DMS79 (cell line): ENCODE measurements at places on chromosomes 1 and 21.
A peak's percentile ranks its signal among the peaks of the same experiment; 100 is the strongest.

- no peak for DNase-seq
These were observed 9.4 kb downstream of the NPHP4 start for GRCh38 chr1:5982868-5983267.

DNA sequence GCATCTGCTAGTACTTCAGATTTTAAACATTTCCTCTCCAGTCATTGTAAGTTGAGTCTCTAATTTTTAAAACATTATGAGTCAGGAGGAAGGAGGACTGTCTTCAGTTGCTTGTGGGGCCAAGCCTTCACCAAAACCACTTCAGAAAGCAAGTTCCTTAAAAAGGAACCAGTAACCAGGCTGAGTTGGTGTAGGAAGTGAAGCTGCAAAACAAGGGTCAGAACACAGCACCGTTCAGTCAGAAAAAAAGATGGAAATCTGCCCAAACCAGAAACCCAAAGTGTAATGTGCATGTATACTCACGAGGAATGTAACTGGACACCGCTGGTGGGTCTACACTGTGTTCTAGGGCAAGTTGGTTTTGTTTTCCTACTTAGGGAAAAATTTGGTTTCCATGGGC is 402.1 kb downstream of the SETD4 start:
- DNase-seq = peak; percentile 31

GRCh38 chr1:9852004-9852403 is 28.2 kb upstream of the CLSTN1 start:
- no peak for DNase-seq

DNA sequence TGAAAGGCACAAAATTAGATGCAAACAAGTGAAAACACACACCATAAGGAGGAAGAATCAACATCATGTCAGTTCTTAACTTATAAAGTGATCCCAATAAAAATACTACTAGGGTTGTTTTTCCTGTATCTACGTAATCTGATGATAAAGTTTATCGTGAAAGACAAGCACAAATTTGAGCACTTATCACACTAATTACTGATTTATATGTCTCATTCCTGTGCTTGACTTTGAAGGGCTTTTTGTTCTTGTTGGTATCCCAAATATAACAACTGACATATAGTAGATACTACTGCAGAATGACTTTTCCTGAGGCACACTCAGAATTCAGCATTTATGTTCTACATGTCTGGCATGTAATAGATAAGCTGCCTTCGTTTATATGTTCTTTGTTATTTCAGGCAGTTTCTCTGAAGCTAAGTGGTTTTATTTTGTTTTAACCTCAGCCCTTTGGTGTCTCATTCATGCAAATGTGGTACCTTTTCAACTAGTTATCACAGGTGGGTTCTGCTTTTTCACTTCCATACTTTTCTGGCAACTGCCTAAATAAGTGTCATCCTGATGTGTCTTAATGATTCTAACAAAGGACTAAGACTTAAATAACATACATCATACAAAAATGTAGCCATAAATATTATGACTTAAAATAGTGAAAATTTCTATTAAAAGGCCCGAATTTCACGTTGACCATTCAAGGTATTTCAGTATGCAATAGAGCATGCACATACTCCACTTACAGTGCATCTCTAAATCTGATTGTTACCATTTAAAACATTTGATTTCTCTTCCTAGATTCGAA is 73.2 kb downstream of the LRRC8C start:
- no peak for DNase-seq

DNA sequence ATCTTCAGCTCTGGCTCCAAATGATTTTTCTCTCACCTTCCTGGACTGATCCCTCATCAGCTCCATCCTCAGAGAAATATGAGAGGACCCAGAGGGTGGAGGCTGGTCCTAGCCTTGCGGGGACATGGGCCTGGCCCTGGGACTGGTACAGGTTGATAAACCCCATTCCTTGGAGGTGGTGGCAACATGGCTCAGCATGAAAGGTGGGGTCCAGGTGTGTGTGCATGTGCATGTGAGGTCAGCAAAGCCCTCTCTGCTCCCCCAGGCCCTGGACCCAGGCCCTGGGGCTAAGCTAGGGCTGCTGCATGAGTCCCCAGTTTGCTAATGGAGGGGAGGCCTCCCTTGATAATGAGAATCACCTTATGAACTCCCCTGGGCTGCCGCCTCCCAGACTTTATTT is 363.1 kb downstream of the MATN1 start:
- DNase-seq = no peak

DNA sequence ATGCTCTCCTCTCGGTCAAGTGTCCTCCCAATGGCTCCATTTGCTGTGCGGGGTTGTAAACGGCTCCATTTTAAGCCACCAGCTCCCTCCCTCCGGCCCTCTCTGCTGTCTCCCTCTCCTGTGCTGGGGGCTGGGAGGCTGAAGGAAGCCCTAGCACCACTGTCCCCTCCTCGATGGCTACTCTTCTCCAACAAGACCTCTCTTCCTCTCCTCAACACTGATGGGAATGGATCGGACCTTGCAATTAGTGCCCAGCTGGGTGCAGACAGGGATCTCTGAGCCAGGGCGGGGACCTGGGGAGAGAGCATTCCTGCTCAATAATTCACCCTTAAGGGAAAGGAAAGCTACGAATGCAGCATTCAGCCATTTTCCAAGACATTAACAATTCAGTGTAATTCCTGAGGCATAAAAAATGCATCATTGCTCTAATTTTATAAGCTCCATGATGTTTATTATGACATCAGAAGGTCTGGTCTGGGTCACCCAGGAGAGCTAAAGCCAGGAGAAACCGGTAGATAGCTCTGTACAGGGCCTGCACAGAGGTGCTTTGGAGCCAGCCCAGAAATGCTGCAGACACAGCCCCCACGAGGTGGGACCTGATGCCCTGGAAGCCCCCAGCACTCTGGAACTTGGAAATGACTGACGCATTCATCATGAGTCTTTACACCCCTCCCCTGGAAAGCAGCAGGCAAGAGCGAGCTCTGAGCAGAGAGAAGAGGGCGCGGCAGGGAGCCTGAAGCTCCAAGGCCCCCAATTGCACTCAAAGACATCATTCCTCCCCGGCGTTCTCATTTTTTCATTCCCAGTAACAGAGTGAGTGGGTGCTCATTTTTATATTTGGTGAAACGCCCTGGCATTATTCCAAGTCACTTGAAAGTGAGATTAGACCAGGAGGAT is 76.2 kb upstream of the VAMP3 start:
- peak; percentile 14 for DNase-seq

DNA sequence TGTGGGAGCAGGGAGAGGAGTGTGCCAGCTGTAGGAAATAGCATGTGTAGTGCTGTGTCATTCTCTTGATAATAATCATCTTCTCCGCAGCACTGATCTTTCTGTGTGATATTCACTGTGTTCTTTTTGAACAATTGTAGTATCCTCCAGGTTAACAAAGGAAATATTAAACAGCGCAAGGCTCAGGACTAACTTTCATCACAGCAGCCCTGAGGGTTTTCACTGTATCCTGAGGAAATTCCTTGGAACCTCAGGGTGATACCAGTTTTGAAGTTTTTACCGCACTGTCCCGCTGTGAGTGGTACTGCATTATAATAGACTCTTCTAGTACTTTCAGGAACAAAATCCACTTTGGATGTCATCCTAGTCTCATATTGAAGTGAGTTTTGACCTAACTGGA is 228.4 kb upstream of the COA6 start:
- DNase-seq = no peak

DNA sequence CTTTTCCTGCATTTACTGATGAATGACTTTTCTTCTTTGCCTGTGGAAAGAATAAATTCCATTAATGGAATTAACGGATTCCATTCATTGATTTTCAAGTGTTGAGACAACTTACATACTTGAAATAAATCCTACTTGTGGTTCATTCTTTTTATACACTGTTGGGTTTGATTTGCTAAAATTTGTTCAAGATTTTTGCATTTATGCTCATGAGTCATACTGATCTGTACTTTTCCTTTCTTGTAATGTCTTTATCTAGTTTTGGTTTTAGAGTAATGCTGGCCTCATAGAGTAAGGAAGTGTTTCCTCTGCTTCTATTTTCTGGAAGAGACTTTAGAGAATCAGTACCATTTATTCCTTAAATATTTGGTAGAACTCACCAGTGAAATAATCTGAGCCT is 14.4 kb downstream of the UROD start:
- no peak for DNase-seq

DNA sequence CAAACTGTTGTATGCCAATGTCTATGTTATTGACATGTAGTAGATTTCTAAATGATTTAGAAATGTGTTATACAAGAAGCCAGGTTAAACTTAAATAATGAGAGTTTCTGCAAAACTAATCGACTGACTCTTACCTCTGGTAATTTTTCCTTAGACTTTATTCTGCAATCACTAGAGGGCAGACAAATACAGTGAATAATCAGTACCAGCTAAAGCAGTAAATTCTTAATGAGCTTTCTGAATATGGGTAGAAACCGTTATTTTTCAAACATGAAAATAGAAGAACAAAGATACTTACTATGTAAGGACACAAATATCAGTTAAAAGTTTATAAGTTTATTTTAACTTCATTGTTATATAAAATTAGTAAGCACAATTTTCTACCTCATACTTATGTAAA is 97.9 kb upstream of the RGS1 start:
- DNase-seq = no peak

DNA sequence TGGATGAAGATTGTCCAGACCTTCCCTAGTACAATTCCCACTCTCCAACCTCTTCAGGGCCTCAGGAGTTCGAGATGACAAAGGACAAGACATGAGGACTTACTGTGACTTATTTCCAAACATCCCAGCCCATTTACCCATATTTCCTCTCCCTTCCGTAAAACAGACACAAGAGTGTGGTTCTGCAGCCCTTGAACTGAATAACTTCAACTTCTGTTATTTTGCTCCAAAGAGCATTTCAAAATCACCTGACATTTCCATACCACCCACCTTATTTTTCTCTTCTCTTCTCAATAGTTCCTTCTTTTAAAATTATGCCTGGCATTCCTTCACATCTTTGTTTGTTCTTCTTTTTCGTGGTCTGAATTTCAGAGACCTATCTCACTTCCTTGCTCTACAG is 8.7 kb upstream of the OR10K2 start:
- no peak for DNase-seq

DNA sequence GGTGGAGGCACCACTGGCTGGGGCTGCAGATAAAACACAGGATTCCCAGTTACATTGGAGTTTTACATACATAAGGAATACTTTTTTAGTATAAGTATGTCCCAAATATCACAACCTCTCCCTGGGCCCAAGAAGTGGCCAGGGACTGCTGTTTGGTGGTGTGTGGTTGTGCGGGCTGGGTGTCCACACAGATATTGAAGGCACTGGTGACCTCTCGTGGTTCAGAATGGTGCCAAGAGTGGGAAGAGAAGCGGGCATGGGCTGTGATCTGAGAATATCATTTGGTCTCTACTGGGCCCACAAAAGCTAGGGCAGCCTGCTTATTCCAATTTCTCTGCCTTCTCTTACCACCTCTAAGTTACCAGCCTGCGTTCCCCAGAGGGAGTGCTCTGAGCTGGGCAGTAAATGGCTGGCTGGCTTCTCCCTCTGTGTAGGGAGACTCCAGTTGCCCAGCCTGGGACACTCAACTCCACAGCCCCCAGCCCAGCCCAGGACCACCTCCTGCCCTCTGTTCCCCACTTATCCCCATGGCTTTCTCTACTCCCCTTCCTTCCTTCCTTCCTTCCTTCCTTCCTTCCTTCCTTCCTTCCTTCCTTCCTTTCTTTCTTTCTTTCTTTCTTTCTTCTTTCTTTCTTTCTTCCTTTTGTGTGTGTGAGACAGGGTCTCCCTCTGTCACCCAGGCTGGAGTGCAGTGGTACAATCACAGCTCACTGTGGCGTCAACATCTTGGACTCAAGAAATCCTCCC is 42.8 kb upstream of the RD3 start:
- DNase-seq = no peak

- no peak for DNase-seq
These were observed 10.3 kb downstream of the SIM2 start for GRCh38 chr21:36709030-36709867.

- DNase-seq = peak; percentile 46
These were observed 612.0 kb downstream of the MATN1 start for GRCh38 chr1:30111431-30111830.

DNA sequence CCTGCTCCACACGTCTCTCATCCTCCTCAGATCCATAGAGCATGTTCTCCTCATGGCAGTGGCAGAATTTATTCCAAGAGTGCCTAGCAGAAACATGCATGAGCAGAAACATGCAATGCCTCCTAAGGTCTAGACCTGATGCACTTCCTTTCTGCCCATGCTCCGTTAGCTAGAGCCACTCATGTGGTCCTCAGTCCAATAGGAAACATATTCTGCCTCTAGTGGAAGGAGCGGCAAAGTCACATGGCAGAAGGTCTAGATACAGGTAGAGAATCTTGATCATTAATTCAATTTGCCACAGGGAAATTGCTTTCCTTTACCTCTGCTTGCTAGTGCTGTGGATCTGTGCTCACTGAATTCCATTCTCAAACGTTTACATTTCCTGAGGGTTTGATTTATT is 130.4 kb downstream of the KIF26B start:
- DNase-seq = no peak

GRCh38 chr1:25586181-25586588 is 30.4 kb upstream of the MAN1C1 start:
- no peak for DNase-seq

DNA sequence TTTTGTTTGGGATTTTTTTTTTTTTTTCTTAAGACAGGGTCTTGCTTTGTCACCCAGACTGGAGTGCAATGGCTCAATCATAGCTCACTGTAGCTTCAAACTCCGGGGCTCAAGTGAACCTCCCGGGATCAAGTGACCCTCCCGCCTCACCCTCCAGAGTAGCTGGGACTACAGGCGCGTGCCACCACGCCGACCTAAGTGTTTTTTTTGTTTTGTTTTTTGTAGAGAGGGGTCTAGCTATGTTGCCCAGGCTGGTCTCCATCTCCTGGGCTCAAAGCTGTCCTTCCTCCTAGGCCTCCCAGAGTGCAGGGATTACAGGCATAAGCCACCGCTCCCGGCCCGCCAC is 776 bp downstream of the HLCS start:
- DNase-seq = no peak

GRCh38 chr1:5522531-5523145 is 469.6 kb downstream of the NPHP4 start:
- DNase-seq = no peak
